ENCODE measurements at places on chromosomes 13 and 19.

GRCh38 chr19:7516333-7516732 lies 430 bp downstream of the ZNF358 start:
- no peak for DNase-seq

DNA sequence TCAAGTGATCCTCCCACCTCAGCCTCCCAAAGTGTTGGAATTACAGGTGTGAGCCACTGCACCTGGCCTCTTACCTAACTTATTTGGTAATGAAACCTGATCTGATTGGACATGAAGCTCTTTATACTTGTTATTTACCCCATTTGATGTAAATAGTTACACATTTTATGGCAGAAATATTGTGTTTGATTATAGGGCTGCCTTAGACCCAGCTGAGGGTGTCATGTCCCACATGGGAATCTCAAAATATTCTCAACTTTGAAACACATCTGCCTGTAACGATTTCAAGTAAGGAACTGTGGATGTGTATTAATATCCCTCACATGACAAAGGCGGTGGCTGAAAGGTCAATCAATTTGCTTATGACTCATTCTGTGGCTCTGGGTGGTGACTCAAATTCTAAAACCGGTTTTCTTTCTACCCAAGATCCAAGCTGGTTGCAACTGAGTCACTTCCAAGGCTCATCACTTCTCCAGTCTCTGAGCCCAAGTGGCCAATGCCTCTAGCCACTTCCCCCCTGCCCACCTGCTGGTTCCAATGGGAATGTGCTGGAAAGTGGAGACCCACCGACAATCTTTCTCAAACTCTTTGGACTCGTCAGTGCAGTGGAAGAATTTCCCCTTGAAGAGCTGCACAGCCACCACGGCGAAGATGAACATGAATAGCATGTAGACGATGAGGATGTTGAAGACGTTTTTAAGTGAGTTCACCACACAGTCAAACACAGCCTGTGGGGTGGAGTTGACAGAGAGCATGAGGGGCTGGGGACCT lies 110.9 kb downstream of the IER2 start:
- DNase-seq = no peak

- DNase-seq = no peak
Observed at GRCh38 chr13:113918580-113918979, 54.7 kb upstream of the GAS6 start.

DNA sequence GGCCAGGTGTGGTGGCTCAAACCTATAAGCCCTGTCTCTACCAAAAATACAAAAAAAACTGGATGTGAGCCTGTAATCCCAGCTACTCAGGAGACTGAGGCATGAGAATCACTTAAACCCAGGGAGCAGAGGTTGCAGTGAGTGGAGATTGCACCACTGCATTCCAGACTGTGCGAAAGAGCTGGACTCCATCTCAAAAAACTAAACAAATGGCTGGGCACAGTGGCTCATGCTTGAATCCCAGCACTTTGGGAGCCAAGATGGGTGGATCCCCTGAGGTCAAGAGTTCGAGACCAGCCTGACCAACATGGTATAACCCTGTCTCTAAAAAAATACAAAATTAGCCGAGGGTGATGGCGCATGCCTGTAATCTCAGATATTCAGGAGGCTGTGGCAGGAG lies 34.9 kb upstream of the ZNF83 start:
- DNase-seq = no peak

GRCh38 chr19:29596080-29596727 lies 9.9 kb upstream of the POP4 start:
- DNase-seq = no peak

- no peak for DNase-seq
Observed at GRCh38 chr19:15417699-15418098, 1.1 kb downstream of the AKAP8L start.

DNA sequence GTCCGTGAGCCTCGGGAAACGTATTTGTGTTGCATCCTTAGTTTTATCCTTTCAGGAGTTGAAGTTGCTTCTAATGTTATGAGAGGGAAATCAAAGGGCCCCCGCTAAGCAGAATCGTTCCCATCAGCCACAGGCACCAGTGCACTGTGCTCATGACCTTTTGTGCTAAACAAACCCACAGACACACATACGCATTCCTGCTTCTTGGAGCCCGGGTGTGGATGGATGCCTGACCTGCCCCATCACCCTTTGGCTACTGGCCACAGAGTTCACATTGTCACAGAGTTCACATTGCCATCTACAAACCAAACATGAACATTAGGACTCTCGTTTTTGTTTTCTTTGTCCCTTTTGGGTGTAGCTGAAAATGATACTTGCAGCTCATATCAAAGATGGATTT lies 47.2 kb downstream of the CHST8 start:
- DNase-seq = no peak

DNA sequence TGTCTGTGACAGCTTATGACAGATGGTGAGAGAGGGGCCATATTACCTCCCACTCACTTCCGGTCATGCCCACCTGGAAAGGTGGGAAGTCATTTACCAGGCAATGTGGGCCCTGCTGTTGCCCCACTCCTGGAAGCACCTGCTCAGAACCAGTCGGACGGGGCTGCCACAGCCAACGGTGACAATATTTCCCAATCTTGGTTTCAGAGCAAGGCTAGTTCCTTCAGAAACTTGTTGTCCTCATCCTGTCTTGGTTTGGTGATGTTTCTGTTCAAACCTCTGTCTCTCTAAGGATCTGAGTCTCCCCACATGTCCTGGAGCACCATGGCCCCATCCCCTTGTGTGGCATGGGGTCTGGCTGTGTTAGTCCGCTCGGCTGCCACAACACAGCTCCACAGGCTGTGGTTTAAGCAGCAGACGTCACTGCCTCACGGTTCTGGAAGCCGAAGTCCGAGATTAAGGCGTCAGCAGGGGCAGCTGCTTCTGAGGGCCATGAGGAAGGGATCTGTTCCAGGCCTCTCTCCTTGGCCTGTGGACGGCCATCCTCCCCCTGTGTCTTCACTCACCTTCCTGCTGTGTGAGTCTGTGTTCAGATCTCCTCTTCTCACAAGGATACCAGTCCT lies 31.5 kb upstream of the SLC15A1 start:
- no peak for DNase-seq

GRCh38 chr19:1767464-1767933 lies 14.2 kb downstream of the ONECUT3 start:
- peak; percentile 78 for DNase-seq

DNA sequence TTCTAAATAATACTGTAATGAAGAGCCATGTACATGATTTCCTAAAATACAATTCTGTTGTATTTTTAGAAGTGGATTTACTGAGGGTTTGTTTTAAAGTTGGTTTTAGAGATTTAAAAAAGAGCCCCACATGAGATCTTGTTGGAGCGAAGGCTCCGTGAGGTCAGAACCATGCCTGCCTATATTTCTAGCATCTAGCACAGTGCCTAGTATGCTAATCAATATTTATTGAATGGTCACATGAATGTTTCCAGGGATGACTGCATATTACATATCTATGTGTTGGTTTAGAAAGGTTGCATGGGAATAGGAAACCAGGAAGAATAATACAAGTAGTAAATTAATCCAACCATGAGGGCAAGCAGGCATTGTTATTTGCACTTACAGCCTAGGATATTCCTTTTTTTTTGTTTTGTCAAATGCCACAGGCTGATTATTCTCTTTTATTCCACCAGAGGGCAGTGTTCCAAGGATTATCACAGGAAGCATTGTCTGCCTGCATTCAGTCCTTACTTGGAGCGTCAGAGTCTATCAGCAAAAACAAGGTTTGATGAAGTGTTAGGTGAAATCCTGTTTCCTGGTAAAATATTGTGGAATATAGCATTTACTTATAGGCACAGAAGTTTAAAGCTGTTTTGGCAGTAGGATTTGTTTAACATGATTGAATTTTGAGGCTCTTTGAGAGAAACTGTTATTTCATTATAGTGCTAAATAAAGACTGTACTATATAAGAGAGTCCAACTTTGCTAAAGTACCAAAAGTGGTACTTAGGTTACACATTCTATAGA lies 46.8 kb downstream of the COG3 start:
- DNase-seq = peak; percentile 30

DNA sequence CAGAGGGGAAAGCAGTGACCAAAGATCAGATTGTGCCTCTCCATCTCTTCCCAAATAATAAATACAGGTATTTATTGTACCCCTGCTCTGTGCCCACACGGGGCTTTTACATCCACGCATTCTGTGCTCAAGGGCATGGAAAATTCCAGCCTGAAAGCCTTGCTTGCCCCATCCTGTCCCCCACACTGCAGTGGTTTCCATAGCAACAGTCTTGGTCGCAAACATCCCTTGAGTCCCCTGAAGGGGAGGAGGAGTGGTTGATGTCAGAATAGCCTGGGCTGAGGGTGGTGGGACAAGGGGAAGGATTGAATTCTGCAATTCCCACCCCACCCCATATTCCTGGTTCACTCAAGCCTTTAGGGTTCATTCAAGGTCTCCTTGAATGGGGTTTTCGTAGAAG lies 41.0 kb upstream of the USP29 start:
- DNase-seq = no peak

DNA sequence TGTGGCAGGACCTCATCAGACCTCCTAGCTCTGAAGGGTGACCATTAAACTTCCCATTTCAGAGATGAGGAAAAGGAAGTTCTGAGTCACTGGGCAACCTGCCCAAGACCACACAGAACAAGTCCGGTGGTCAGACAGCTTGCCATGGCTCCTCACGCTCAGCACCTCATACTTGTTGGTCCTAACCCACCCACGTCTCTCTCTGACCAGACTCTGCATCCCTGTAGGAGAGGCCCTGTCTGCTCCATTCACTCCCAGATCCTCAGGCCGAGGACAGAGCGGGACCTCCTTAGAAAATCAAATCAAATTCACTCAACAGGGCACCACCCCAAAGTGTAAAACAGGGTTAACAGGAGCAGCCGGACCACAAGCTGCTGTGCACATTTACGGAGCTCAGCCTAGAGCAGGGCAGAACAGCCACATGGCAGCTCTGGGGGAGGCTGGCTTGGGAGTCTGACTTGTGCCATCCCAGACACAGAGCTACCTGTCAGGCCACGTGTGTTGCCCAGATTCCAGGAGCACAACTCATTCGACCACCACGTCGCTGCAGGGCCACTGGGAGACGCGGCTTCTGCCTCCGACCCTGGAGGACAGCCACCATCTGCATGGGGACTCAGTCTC lies 1.7 kb downstream of the MIER2 start:
- DNase-seq = no peak

DNA sequence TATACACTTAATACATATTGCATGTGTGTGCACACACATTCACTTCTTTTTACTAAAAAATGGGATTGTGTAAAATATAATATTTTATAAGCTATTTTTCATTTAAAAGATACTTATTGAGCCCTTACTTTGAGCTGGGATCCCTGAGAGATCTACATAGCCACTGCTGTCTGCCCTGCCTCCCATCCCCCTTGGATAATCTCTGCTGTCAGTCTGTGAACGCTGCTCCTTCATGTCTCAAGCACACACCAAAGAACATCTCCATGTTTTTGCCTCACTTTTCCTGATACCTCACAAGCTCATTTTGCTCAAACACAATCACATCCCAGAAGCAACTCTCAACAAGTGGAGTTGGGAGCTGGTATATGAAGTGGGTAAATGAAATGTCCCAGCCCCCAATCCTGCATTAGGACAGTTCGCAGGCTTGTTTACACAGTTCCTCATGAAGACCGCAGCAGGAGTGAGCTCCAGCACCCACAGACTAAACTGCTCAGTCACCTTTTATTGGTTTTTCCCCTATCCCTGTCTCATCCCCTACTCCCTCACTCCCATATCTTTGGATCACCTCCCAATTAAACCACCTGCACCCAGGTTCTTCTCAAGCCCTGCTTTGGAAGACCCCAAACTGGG lies 108.3 kb upstream of the FRY start:
- DNase-seq = no peak

DNA sequence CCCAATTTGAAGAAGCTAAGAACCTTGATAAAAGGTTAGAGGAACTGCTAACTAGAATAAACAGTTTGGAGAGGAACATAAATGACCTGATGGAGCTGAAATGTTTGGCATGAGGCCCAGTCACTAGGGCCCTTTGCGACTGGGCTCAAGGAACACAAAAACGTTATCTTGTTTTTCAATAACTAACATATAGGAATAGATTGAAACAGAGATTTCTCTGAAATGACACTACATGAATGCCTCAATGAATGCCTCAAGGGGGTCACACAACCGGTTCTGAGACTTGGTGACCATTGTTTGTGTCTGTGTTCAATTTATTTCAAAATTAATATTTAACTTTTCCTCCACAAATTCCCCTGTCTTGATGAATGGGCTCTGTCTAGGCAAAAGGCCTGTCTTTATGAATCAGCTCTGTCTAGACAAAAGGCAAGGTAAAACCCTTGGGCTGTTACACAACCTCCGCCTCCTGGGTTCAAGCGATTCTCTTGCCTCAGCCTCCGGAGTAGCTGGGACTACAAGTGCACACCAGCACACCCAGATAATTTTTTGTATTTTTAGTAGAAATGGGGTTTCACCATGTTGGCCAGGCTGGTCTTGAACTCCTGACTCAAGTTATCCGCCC lies 932 bp upstream of the ZNF486 start:
- no peak for DNase-seq

- DNase-seq = no peak
Observed at GRCh38 chr19:16315825-16316505, 8.7 kb upstream of the KLF2 start.

DNA sequence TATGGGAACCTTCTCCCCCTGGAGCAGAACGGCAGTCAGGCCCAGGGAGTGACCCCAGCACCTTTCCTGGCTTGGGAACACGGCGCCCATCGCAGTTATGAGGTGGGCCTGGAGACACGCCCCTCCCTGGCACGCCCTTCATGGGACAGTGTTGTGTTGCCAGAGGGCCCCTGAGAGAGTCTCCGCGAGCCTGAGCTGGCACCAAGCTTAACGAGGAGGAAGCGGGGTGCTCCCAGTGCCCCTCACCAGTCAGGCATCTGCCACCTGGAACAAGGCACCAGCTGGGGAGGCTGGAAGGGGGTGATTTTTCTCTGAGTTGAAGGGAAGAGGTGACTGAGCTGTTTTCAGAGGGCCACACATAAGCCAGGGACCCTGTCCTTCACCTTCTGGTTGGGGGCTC lies 180.6 kb downstream of the KDM4B start:
- no peak for DNase-seq

- peak; percentile 44 for DNase-seq
Observed at GRCh38 chr19:30227012-30227621, 145.1 kb upstream of the ZNF536 start.

DNA sequence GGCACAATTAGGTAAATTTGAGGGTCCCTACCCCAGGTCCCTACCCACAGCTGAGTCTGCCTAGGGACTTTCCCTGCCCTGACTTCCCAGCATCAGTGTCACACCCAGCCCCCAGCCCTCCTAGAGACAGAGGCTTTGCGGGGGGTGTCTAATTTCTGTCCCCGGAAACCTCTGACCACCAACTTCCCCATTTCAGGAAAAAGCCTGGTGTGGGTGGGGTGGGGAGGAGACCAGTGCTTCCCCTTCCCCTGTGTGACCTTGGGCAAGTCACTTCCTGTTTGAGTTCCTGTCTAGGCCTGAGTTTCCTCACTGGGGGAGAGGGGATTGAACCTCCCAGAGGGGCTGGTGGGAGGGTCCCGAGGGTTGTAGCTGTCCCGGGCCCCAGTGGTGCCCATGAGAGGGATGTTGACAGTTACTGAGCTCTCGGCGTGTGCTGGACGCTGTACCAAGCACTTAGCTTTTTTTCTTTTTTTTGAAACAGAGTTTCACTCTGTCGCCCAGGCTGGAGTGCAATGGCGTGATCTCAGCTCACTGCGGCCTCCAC lies 7.9 kb downstream of the VASP start:
- no peak for DNase-seq

All from neural crest cell (in vitro differentiated cells).